ENCODE measurements at places on chromosomes 7 and 10. TPM values are rescaled to one million over a fixed set of nuclear protein-coding genes. Genes with fewer than 3 reads are reported as not detected.

JAKMIP3 gene
- 3.3 TPM for total RNA-seq

DNA sequence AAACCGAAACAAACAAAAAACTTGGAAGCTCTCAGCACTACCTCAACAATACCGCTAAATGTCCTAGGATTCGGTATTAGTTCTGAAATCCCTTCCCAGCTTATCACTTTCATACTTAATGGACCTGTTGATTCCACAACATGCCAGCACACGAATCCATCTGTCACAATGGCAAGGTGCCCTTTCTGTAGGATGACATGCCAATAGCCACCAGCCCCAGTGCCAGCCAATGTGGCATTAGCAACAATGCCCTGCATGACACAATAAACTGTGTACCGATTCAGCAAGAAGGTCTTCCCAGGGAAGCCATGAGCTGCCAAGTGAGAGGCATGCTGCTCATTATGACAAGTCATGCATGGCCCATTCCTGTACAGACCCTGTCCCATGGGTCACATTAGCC, 35.6 kb upstream of the CHCHD3 start:
- no peak for DNase-seq

GRCh38 chr7:43114458-43114780, 2.0 kb downstream of the HECW1 start:
- DNase-seq = no peak

GRCh38 chr7:159032322-159032721, 112.3 kb downstream of the VIPR2 start:
- DNase-seq = peak; percentile 32

DNA sequence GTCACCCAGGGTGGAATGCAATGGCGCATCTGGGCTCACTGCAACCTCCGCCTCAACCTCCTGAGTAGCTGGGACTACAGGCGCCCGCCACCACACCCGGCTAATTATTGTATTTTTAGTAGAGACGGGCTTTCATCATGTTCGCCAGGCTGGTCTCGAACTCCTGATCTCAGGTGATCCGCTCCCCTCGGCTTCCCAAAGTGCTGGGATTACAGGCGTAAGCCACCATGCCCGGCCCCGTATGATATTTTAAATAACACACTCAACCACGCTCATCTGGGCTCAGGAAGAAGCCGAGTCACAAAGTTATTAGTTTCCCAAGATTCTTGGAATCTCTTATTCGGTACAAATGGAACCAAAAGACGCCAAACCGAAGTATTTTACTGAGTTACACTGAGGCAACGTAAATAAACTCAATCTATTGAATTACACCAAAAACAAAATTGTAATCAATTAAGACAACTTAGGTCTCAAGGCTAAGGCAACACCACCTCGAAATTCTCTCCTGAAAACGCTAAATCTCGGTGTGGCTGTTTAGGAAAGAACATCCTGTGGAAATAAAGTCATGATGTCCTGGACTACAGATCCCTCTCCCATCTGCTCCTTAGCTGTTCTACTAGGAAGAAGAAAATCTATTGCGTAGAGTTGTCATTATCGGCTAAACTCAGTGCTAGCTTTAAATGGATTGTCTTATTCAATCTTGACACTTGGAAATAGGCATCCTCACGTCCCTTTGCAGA, 910 bp downstream of the ARHGAP19 start:
- DNase-seq = no peak

DNA sequence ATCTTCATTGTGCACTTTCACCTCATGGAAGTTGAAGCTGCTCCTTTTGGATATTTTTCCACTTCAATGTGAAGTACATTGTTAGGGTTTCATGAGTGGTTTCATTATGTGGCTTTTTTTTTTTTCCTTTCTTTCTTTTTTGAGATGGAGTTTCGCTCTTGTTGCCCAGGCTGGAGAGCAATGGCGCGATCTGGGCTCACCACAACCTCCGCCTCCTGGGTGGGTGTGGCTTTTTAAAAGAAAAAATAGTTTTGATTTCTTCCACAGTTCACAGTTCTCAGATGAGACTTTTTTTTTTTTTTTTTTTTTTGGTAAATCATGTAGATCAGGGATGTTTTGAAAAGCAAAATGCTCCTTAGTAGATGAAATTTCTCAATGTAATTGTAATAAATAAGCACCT, 652.3 kb upstream of the ANKRD30A start:
- no peak for DNase-seq

NRG3 gene
- 2.7 TPM for total RNA-seq

DNA sequence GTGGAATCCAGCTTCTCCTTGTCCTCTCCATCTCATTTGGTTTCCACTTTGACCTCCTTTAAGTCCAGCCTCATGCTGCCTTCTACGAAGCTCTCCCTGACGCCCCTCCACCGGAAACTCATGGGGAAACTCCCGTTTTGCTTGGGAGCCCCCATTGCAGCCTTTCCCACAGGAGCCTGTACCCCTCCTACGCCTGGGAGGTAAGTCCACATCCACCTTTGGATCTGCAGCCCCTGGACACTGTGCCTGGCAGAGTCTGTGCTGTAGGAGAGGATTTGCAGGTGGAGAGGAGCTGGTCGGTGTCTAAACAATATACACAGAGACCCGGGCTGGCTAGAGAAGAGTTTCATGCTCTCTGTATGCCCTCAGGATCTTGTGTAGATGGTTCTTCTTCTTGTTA, 296.1 kb downstream of the GLRX3 start:
- DNase-seq = no peak

ELFN1 gene
- 2.8 TPM for total RNA-seq

- no peak for DNase-seq
These were observed 92.3 kb downstream of the RNF216 start for GRCh38 chr7:5689118-5689517.

DNA sequence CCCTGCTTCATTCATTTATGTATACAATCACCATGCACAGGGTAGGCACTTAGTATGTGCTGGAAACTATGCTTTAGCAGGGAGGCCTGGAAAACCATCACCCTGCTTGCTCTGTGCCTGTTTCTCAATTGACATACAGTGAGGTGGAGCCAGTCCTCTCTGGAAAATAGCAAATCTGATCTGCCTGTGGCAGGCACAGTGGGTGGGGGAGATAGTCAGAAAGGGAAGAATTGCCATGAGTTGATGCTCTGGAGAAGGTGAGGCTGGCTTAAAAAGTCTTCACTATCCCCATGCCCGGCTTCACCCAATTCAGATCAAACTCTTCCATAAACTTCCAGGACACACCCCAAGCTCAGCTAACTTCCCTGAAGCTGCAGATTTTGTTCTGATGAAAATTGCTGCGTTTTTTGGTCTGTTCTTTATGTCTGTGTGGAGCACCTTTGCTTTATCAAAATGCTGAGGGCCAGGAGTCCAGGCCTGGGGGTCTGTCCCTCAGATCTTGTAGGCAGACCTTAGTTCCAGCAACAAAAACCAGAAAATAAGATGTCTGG, 84.8 kb downstream of the ANK3 start:
- no peak for DNase-seq

GDF2 gene
- total RNA-seq = 0.19 TPM

DNA sequence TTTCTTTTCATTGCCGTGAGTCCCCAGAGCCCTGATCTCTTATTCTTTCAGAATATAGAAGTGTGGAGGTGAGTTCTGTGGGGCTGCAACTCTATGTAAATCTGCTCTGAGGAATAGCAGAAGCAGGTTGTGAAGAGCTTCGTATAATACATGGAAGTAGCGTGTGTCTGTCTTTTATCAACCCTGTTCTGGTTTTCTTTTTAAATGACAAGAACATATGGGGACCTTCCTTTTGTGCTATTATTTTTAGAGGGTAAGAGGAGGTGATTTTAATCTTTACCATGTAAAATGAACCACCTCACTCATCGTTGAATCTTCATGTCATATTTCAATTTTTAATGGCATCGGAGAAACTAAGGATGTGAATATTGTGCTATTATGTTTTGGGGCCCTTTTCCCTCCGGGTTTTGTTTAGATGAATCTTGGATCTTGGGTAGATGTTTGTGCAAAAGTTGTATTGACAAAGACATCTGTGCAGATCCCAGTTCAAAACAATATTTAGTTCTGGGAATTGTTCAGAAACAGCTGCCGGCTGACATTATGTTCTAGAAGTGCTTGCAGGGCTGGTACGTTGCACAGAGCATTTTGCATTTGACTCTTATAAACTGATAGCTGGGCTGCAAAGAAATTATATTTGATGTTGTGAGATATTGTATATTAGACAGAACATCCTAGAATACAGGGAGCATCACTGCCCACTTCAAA, 46.7 kb downstream of the PLXDC2 start:
- DNase-seq = no peak

- no peak for DNase-seq
These were observed 48.2 kb downstream of the PRLHR start for GRCh38 chr10:118547282-118547681.

DNA sequence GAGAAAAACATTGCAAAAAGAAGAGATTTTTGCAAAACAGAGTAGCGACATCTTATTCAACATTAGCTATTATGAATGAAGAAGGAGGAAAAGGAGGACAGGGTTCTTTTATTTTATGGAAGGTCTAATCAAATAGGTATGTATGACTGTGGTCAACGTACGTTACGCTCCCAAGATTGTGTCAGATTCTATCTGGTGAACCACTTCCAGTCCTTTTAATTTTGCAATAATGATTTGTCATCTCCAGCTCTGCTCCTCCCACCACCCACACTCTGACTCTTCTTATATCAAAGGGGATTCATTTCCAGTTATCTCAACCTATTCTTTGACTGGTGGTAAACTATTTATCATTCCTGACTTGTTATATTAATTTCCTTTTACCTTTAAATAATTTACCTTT, 259.9 kb downstream of the CACNA2D1 start:
- DNase-seq = no peak

ARL5B gene
- total RNA-seq = 18.3 TPM

GRCh38 chr10:32957341-32958084, 517 bp downstream of the ITGB1 start:
- DNase-seq = peak; percentile 59

DNA sequence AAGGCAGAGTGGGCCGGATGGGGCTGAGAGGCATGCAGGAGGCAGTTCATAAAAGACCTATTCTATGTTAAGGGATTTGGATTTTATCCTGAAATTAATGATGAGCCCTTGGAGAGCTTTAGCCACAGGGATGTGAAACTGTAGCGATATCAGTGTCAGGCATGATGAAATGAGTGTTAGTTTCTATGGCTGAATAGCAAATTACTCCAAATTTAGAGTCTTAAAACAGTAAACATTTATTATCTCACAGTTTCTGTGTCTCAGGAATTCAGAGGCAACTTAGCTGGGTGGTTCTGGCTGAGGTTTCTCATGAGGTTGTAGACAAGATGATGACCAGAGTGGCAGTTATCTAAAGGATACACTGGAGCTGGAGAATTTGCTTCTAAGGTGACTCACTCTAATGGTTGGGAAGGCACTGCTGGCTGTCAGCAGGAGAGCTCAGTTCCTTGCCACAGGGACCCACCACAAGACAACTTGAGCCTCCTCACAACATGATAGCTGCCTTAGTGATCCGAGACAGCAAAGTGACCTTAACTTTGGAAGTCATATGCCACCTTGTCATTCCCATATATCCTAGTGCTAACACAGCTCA, 36.7 kb upstream of the SFTPD start:
- no peak for DNase-seq

SUN3 gene
- 12.8 TPM for total RNA-seq

DNA sequence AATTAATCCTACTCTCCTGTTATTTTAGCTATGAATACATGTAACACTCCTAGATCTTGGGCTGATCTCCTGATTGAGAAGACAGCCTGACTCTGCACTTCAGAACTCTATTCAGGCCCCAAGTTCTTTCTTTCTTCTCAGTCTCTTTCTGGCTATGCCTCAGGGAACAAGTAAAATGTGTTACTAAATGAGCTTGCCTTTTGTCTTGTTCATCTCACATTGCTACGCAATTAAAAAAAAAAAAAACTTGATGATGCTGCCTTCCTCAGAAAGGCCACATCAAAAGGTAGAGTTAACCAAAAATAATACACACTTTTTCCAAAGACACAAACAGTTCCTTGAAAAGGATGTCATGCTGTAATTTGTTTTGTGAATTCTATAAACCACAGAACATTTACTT, 258.1 kb downstream of the TWIST1 start:
- no peak for DNase-seq

DNA sequence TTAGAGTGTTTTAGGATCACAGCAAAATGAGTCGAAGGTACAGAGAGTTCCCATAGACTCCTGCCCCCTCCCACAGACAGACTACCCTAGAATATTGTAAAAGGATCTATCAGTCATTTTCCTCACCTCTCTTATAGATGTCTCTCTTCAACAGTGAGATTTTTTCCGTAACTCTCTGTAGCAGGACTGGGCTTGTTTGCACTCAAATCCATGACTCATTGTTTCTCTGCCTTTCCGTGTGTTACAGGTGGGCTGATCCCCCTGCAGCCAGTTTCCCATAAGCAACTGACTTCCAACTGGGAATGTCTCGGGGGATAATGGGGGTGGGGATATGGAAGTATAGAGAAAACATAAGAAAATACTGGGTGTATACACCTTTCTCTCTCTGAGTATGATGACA, 921.0 kb downstream of the GATA3 start:
- DNase-seq = no peak

DNA sequence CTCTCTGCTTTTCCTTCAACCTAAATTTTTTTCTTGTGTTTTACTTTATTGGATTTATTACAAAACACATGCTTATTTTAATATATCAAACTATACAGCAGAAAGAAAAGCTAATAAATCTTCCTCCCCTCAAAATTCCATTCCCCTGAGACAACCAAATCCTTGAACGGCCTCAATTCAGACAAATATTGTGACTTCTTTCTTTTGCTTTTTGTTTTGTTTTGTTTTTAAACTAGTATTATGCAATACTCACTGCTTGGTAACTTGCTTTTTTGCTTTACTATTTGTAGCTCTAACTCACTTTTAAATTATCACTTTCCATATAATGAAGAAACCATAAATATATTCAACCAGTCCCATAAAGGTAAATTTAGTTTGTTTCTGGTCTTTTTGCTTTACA, 59.4 kb upstream of the CDK1 start:
- no peak for DNase-seq

- peak; percentile 96 for DNase-seq
These were observed 25.1 kb upstream of the DDIT4 start for GRCh38 chr10:72248468-72249151.

- DNase-seq = no peak
These were observed 48.7 kb downstream of the BTRC start for GRCh38 chr10:101402711-101403110.
